ENCODE measurements at places on chromosomes 2 and 18. TPM values are rescaled to one million over a fixed set of nuclear protein-coding genes. Genes with fewer than 3 reads are reported as not detected.

The CDH2 gene
- polyA plus RNA-seq: 6.3 TPM

The SLC5A7 gene
- 0.75 TPM for polyA plus RNA-seq

The PAX8 gene
- 199 TPM for polyA plus RNA-seq

The ERMN gene
- 0.11 TPM for polyA plus RNA-seq

The ATP6V1C2 gene
- 38.0 TPM for polyA plus RNA-seq

The ZBTB7C gene
- 1.8 TPM for polyA plus RNA-seq

The BABAM2 gene
- 68.4 TPM for polyA plus RNA-seq

The TAF4B gene
- polyA plus RNA-seq: 1.7 TPM

The LIPG gene
- polyA plus RNA-seq: 4.8 TPM
